ENCODE measurements at places on chromosomes 13 and 19. TPM values are rescaled to one million over a fixed set of nuclear protein-coding genes. Genes with fewer than 3 reads are reported as not detected.

Gene PLPPR2
- 34.2 TPM for total RNA-seq

Gene TLE2
- 64.6 TPM for total RNA-seq

Gene GAPDHS
- not detected for total RNA-seq

Gene KLK11
- 274 TPM for total RNA-seq

Gene CCL25
- total RNA-seq = not detected

Gene OVOL3
- total RNA-seq = not detected

Gene GIPR
- 10.3 TPM for total RNA-seq

Gene PNMA8A
- 9.6 TPM for total RNA-seq

Gene NLRP5
- total RNA-seq = not detected

Gene C19orf38
- total RNA-seq = 0.78 TPM

Gene NALCN
- 6.8 TPM for total RNA-seq

Gene KLHL1
- total RNA-seq = not detected

Gene CRB3
- 75.9 TPM for total RNA-seq

Gene CLDN10
- 85.7 TPM for total RNA-seq

Gene HSPB6
- 654 TPM for total RNA-seq

Gene JSRP1
- total RNA-seq = 0.17 TPM

Gene ACER1
- 0.14 TPM for total RNA-seq

Gene RAB3A
- total RNA-seq = 5.5 TPM

Gene ZNF667
- total RNA-seq = 9.4 TPM

Gene ZNF99
- 0.14 TPM for total RNA-seq

Gene CEACAM7
- total RNA-seq = 2.6 TPM

Gene SLC8A2
- 5.1 TPM for total RNA-seq

Gene WDR87
- not detected for total RNA-seq

Gene SCN1B
- total RNA-seq = 4.8 TPM

Gene IRGC
- not detected for total RNA-seq

Gene GFY
- total RNA-seq = not detected

Gene SIAH3
- 0.06 TPM for total RNA-seq

Gene GNG7
- total RNA-seq = 12.4 TPM

Gene KCNC3
- total RNA-seq = 8.6 TPM

Gene ZFP28
- total RNA-seq = 9.4 TPM

Gene GIPC3
- total RNA-seq = 1.3 TPM

Gene ATP8A2
- 0.29 TPM for total RNA-seq

Gene TPTE2
- not detected for total RNA-seq

Gene ELL
- total RNA-seq = 20.1 TPM

Gene CLDND2
- 0.92 TPM for total RNA-seq

Gene HCN2
- total RNA-seq = 0.40 TPM

Gene ZNF563
- 2.9 TPM for total RNA-seq

Gene TMPRSS9
- not detected for total RNA-seq

Gene SYT3
- 0.32 TPM for total RNA-seq

Gene MYO1F
- total RNA-seq = 47.2 TPM

Gene PCDH20
- 0.63 TPM for total RNA-seq

Gene PALM
- 26.1 TPM for total RNA-seq

Gene NDUFA3
- total RNA-seq = 177 TPM

Gene ZNF540
- 3.1 TPM for total RNA-seq

Gene CEACAM21
- 2.4 TPM for total RNA-seq

Gene MCEMP1
- total RNA-seq = 0.14 TPM

Gene UNC13A
- 0.78 TPM for total RNA-seq

Gene SLAIN1
- 9.7 TPM for total RNA-seq

Gene FGF9
- total RNA-seq = 1.5 TPM

Gene PSG3
- total RNA-seq = not detected

Gene CEACAM6
- 61.6 TPM for total RNA-seq

Gene DENND1C
- total RNA-seq = 8.0 TPM

Gene CFD
- 133 TPM for total RNA-seq

Gene HPN
- 21.4 TPM for total RNA-seq

Gene ANGPTL4
- 5.3 TPM for total RNA-seq

Gene EPS8L1
- total RNA-seq = 127 TPM

Gene PDS5B
- 35.8 TPM for total RNA-seq

Gene CCDC169
- 2.0 TPM for total RNA-seq

Gene MED26
- 8.3 TPM for total RNA-seq
